ENCODE measurements at places on chromosomes 13 and 19. TPM values are rescaled to one million over a fixed set of nuclear protein-coding genes. Genes with fewer than 3 reads are reported as not detected.

RGL3 gene
- 38.9 TPM for polyA plus RNA-seq

CYSLTR2 gene
- 0.48 TPM for polyA plus RNA-seq

CLEC4G gene
- polyA plus RNA-seq: not detected

NHLRC3 gene
- 15.0 TPM for polyA plus RNA-seq

LMTK3 gene
- 2.2 TPM for polyA plus RNA-seq

HMG20B gene
- polyA plus RNA-seq: 177 TPM

WASF3 gene
- 30.1 TPM for polyA plus RNA-seq

PABPC3 gene
- polyA plus RNA-seq: 0.06 TPM

LENG9 gene
- 0.77 TPM for polyA plus RNA-seq

ZNF541 gene
- not detected for polyA plus RNA-seq

ZNF284 gene
- polyA plus RNA-seq: 1.7 TPM

OSCAR gene
- 0.61 TPM for polyA plus RNA-seq

COMP gene
- polyA plus RNA-seq: 0.46 TPM

KASH5 gene
- 1.2 TPM for polyA plus RNA-seq

OLFM2 gene
- polyA plus RNA-seq: 27.1 TPM
